NCI-H146 (cell line): ENCODE measurements at places on chromosomes 12 and 14.

DNA sequence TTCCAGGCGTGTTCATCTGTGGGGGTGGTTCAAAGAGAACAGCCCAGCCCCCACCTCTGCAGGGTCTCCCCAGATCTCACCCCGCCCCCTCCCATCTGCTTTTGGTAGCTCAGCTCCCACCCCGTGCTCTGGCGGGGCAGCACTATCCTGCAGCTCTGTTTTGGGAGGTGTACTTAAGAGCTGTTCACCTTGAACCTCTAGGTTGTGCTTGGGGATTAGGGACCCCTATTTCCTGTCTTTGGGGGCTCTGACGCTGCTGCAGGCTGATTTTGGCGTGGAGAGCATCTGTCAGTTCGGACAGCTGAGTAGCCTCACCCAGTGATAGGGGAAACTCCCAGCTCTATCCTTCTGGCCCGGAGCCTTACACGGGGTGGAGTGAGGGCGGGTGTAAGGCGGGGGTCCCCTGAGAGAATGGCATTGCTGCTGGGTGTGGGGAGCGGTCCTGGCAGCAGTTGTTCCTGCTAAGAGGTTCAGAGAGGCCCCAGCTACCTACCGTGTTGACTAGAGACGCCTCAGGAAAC lies 765 bp downstream of the TMEM120B start:
- DNase-seq: no peak

- no peak for DNase-seq
Observed at GRCh38 chr12:106106892-106107291, 31.9 kb downstream of the NUAK1 start.

DNA sequence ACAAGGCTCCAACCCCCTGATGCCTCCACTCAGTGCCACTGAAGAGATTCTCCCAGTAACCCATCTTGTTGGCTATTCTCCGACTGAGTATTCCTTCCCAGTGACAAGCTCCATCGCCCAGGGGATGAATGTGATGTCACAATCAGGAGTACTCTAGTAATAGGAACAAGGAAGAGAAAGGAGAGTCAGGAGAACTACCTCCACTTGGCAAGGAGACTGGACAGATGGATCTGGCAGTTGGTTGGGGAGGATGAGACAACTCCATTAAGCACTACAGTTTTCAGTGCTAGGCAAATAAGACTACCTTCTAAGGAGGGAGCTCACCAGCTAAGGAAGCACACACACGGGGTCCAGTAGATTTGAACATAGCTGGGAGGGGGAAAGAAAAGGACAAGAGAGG lies 5.3 kb downstream of the RNF41 start:
- no peak for DNase-seq

DNA sequence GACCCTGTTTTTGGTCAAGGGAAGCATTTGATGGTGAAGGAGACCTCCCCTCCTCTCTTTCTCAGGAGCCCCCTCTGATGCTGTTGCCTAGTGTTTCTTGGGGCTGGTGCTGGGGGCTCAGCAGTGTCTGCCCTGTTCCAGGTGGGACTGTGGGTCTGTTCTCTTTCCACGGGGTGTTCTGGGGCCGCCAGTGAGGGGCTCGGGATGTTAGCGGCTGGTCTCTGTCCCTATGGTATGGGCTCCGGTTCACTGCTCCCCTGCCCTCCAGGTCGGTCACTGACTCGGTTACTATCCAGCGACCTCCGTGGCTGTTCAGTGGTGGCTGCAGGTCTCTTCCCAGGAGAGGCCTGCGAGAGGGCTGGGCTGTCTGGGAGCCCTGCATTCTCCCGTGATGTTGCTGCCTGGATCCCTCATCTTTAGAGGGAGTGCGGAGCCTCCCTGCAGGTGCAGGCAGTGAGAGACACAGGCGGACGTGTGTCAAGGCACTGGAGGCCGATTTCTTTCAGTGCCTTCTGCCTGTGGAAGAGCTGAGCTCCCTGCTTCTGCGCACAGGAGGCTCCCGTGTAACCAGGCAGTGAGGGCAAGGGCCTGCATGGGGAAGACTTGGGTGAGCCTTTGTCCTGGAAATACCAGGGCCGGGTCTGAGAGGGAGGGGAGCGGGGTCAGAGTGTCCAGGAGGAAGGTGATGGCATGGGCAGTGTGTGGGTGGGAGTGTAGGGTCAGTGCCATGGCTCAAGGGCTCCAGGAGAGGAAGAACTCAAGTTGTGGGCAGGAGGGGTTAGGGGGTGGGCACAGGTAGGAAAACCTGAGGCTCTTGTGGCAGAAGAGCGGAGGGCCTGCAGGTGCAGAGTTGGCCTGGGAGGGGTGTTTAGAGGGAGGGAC lies 362.6 kb downstream of the TMEM121 start:
- DNase-seq: no peak

GRCh38 chr12:105084251-105085250 lies at the start of gene ALDH1L2:
Gene ALDH1L2 (minus strand): TSS chr12:105084458. CDS start chr12:105084436, 22 bp downstream.
- peak; percentile 89 for DNase-seq

- no peak for DNase-seq
Observed at GRCh38 chr12:24045816-24046257, 96.4 kb upstream of the SOX5 start.

DNA sequence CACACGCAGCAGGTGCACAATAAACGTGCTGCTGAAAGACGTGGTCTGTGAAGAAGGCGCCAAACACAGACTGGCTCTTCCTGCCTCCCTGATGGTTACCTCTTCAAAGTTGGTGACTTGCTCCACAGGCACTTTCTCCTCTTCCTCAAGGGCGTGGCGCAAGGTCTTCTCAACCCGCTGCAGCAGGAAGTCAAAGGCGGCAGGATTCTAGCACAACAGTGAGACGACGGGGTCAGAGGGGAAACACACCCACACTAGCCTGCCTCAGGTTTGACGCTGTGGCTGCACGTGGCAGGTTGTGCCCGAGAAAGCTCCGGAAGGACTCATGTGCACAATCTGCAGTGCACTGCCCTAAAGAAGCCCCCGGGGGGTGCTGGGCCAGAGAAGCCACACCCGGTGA lies 15.0 kb downstream of the POLE start:
- DNase-seq: no peak

- no peak for DNase-seq
Observed at GRCh38 chr12:26728205-26729050, 104.6 kb downstream of the ITPR2 start.

- no peak for DNase-seq
Observed at GRCh38 chr14:95037273-95037672, 120.1 kb downstream of the DICER1 start.

DNA sequence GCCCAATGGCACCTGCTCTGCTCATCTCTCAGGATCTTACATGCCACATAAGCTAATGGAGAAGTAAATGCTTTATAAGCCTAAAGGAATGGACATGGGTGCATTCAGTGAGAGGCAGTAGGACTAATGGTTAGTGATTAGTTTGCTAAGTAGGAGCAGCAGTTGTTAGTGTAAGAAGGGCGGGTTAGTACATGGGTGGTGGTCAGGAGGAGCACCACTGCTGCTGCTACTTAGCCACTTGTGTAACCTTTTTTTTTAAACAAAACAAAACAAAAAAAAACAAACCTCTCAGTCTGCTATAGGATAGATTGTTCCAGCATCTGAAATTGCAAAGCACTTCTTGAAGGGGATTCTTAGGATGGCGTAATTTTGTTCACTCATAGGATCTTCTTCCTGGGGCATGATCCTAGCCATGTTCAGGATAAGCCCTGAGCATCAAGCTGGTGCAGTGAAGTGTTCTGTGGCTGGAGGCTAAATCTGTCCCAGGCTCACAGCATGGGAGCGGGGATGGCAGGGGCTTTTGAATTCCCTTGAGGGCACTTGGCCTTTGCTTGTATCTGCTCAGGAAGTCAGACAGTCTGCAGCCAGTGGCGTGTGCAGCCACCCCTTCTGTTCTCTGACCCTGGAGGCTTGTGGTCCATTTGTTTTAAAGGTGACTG lies 63.6 kb downstream of the CHST11 start:
- no peak for DNase-seq

GRCh38 chr14:31611778-31612433 lies 50.7 kb downstream of the NUBPL start:
- no peak for DNase-seq

DNA sequence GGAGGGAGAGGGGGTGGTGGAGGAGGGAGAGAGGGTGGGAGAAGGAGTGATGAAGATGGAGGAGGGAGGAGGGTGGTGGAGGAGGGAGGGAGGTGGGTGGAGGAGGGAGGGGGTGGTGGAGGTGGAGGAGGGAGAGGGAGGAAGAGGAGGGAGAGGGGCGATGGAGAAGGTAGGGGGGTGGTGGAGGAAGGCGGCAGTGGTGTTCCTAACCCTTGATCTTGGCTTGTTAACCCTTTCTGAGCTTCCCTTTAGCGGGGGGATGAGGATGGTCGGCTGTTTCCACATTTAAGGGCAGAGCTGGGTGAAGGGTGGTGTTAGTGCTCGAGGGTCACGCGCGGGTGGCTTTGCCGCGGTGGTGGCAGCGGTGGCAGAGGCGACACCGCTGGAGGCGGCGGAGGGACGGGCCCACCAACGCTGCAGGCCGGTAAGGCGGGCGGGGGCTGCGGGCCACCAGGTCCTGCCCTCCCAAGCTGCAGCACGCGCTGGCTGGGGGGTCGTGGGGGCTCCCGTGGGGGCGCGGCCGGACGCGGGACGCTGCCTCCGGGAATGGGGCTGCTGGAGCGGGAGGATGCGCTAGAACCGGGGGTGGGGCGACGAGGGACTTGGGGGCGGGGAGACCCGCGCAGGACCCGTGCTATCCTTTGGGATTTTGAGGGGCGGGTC lies 156.3 kb downstream of the PTPN11 start:
- DNase-seq: no peak

DNA sequence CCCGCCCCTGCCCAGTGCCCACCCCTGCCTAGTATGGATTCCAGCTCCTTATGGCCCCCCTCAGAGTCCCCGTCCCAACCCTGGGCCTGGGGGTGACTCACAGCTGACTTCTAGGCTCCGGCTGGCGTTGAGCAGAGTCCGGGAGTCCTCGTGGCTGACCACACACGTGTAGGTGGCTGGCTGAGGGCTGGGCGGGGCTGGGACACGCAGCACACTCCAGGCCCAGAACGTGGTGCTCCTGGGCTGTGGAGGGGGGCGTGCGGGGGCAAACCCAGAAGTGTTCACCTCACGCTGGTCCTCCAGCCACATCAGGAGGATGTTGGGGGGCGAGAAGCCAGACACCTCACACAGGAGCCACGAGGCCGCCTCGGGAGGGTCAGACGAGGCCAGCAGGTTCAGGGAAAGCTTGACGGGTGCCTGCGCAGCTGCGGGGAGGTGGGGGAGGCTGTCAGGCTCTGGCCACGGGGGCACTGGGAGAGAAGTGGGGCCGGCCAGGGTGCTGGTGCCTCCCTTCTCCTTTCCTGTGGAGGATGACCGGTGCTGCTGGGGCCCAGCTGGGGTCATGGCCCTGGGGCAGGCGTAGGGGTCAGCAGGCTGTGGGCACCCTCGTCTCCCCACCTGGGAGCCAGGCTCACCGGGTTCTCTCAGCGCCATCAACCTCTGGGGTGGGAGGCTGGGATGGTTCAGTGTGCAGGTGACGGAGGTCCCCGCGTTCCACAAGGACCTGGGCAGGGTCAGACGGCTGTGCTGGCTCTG lies 314.1 kb downstream of the TMEM121 start:
- no peak for DNase-seq

- DNase-seq: no peak
Observed at GRCh38 chr14:91267965-91268437, 23.5 kb upstream of the GPR68 start.

DNA sequence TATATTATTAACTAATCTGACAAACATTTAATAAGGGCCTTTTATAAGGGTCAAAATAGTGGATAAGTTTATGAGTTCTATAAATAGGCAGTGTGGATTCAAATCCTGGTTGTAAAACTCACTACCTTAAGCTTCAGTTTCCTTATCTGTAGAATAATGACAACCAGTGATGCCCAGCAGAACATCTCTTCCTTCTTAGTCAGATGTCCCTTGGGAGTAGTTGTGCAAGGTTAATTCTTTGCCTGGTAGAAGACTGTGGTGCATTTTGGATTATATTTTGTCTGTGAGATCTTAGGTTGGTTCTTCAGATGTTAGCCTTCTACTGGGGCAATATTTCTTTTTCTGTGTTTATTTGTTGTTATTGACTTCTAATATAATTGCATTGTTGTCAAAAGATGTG lies 59.5 kb downstream of the ARID2 start:
- DNase-seq: no peak

GRCh38 chr12:45587012-45587411 lies 142.5 kb upstream of the ARID2 start:
- no peak for DNase-seq

DNA sequence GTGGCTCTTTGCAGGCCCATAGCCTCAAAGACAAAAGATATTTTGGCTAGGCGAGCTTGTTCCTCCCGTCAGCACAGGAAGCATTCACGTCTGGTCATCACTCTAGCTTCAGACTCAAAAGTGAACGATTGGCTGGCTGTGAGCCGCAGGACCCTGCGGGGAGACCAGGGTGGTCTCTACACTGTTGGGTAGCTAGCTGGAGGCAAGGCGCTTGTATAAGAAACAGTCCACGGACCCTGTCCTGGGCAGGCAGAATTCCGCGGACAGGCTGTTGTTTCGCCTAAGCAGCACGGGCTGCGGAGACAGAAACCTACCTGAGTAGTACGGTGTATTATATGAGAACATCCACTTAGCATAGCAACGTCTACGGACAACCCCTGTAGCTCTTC lies 29.6 kb downstream of the WBP11 start:
- no peak for DNase-seq

- peak; percentile 79 for DNase-seq
Observed at GRCh38 chr14:55454264-55455002, 14.0 kb upstream of the TBPL2 start.

DNA sequence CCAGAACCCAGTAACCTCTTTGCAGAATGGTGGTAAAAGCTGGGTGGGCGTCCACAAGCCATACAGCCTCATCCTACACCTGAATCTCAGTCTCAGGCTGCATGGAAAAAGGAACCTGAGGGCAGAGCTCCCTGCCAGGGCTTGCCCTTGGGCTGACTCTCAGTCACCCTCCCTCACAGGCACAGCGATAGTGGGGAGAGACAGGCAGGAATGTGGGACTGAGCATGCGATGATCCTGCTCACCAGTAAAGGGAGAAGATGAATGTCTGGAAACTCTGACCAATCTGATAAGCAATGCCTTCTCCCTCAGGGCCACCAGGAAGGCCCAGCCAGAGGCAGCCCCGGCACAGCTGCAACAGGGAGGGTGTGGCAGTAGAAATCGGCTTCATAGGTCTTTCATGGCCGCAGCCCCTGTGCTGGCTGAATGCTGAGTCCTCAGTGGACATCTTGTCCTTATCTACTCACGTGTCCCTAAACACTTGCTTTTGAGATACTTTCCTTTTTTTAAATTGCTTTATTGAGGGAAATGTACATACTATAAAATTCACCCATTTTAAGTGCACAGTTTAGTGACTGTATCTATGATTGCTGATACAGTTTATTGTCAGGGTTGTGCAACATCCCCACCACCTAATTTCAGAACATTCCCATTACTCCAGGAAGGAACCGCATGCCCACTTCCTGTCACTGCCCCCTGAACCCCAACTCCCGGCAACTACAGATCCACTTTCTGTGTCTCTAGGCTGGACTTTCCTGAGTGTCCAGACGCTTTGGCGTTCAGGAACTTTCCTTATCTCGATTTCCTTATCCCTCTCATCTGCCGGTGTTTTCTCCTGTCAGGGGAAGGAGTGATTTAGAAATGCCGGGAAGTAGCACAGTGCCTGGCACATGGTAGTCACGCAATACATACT lies 258.1 kb downstream of the PCNX1 start:
- no peak for DNase-seq

GRCh38 chr12:2298556-2299200 lies 245.9 kb downstream of the CACNA1C start:
- DNase-seq: no peak
